ENCODE measurements at places on chromosomes 12 and 14.

DNA sequence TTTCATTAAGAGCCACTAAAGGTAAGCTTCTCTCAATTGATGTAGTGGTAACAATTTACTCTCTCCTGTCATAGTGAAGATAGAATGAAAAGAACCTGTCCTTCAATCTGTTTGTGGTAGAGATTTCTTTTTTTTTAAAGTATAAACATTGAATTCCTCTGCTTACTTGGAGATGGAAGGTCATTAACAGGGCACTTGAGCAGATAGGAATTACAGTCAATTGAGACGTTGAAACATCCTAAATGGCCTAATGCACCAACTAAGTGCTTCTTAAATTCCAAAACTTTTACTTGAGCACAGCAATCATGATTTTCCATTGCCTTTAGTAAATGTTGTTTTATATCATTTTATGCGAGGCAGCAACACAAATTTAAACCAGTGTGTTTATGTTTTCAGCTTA is 241.4 kb downstream of the FOXG1 start:
- DNase-seq, result no peak

DNA sequence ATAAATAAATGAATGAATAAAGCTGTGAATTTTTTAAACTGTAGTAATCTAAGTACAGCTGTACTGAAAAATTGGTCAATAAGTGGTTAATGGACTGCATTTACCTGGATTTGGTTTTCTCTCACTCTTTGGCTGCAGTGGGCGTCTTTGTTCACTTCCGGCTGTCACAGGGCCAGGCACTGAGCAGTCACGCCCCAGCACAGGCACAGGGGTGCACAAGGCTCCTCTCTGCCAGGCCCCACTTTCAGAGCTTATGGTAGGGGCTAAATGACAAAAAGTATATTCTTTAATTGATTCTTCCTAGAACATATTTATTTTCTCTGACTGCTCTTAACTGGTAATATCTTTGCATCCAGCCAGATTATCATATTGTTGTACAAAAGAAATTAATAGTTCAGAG is 70.6 kb upstream of the DYNC1H1 start:
- DNase-seq, result no peak

GRCh38 chr14:61524211-61524806 is 171.0 kb upstream of the HIF1A start:
- no peak for DNase-seq

- no peak for DNase-seq
These were observed 280.4 kb downstream of the GALC start for GRCh38 chr14:87712396-87713090.

DNA sequence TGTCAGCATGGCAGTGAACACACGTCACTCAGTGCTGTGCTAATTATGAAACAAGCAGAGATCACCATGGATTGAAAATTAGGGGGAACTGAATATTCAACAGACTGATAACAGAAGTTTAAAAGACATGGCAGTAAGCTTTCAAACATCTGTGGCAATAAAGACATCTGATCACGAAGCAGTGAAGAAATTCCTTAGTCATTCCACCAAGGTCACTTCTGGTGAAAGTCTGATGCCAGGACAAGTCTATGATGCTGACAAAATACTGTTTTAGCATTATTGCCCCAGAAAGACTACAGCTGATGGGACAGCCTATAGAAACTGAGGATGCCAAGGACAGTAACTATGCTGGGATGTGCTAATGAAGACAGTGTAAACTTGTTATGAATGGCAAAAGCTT is 126.9 kb upstream of the RBM19 start:
- no peak for DNase-seq

- no peak for DNase-seq
These were observed 31.7 kb upstream of the HDAC7 start for GRCh38 chr12:47851303-47851952.

DNA sequence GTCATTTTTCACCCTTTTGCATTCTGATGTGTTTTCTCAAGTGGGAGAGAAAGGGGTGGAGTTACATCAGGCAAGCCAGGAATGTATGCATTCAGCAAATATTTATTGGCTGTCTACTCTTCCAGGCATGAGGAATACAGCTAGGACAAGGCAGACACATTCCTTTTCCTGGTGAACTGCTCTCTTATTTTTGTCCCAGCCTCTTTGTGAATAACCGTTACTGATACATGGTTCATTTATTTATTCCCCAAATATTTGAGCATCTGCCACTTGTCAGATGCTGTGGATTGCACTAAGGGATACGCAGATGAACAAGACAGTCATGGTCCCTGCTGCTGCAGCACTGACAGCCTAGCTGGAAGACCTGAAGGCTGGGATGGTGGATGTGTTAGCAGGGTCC is 6.1 kb downstream of the PELI2 start:
- no peak for DNase-seq

DNA sequence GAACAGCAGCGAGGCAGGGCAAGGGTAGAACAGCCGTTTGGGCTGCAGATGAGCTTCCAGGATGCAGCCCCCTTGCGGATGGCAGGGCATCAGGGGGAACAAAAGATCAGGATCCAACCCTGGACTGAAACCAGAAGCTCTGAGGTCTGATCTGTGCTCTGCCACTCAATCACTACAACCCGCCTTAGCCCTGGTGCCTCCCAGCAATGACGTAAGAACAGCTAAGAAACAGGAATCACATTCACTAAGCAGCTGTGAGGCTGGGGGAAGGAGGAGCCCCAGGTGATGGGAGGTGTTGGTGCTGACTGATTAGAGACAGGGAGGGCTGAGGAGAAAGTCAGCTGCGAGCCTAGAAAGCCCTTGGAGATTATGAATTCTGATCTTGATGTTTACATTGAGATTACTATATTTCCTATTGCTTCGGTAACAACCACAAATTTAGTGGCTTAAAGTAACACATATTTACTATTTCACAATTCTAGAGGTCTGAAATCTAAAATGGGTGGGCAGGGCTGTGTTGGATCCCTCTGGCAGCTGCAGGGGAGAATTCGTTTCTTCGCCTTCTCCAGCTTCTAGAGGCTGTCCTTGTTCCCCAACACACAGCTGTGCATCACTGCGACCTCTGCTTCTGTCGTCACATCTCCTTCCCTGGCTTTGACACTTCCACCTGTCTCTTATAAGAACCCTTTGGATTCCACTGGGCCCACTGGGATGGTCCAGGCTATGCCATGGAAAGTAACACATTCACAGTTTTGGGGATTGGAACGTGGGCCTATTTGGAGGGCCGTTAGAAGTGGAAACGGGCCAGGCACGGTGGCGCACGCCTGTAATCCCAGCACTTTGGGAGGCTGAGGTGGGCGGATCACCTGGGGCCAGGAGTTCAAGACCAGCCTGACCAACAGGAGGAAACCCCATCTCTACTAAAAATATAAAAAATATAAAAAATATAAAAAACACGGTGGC is 6.1 kb upstream of the CD9 start:
- DNase-seq, result no peak

GRCh38 chr12:41277100-41277945 is 89.2 kb downstream of the PDZRN4 start:
- DNase-seq, result no peak

- DNase-seq, result peak; percentile 31
These were observed 28.5 kb downstream of the CPM start for GRCh38 chr12:68904351-68904962.

- no peak for DNase-seq
These were observed 6.5 kb upstream of the SLC2A14 start for GRCh38 chr12:7879246-7879645.

GRCh38 chr12:12804011-12804410 is 9.1 kb upstream of the DDX47 start:
- DNase-seq, result no peak

- DNase-seq, result no peak
These were observed 14.5 kb upstream of the HPD start for GRCh38 chr12:121873216-121873569.

Data from stimulated activated naive B cell treated with anti-CD40 and anti-IgM and Interleukin-4, amounts not matched to agents 10 μg/mL and 1 μg/mL and 100 μg/mL, for 72 hours (primary cell).